ENCODE measurements at places on chromosomes 2 and 18.

GRCh38 chr2:216673021-216673420 lies 22.3 kb downstream of the IGFBP5 start:
- DNase-seq, result no peak

DNA sequence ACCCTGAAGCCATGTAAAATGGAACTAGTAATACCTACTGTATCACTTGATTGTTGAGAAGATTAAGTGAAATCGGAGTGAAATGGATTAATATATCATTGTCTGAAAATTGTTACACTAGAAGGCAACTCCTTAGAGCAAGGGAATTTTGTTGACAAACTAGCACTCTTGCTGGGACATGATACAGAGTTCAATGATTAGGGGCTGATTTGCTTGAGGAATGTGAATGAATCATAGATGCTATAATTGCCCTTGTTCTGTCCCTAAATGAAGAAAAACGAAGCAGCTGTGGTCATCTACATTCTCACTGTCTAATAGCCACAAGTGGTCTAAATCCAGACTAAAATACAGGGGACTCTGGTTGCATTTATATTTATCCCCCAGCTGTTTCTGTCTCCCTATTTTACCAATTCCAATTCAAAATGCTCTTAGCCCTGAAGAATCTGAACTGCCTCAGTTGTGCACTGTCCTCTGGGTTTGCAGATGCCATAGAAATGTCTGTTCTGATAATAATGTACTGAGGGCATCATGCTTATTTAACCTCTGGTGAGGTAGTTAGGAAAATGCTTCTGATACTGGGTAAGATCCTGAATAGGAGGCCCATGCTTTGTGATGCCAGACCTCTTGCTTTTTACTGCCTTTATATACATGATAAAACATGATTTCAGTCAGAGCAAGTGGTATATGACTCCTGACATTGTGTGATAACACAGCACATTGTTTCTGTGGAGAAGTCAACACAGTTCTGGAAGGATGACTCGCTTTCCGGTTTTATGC lies 382.1 kb downstream of the NRXN1 start:
- DNase-seq, result no peak

DNA sequence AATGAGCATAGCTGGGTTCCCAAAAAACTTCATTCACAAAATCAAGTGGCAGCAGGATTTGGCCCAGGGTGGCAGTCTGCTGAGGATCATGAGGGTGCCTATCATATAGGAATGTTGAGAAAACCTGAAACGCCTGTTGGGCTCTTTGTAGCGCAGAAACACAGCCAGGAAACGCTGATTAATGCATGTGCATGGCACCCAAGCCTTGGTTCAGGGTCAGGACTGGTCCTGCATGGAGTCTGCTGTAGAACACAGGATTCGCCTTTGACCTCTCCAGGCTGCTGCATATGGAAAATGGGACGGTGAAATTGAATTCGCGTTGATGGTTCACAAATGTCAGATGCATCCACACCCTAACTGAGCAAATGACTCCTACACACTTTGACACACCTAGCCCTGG lies 227.9 kb upstream of the COPS8 start:
- no peak for DNase-seq

DNA sequence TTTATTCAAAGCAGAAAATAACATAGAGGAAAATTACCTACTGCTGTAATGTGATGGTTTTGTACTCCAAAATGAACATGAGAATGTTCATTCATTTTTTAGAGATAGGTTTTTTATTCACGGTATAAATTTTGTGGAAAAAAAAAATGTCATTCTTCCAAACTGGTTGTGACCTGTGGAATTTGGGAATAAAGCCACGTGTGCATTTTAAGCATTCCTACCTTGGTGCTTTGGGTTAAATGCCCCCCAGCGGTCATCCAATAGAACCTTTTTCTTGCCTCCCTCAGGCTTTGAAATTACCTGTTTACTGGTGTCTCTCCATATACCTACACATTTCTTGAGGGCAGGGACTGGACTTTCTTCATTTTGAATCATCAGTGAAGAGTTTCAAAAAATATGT lies 740.7 kb downstream of the DPP10 start:
- DNase-seq, result no peak

DNA sequence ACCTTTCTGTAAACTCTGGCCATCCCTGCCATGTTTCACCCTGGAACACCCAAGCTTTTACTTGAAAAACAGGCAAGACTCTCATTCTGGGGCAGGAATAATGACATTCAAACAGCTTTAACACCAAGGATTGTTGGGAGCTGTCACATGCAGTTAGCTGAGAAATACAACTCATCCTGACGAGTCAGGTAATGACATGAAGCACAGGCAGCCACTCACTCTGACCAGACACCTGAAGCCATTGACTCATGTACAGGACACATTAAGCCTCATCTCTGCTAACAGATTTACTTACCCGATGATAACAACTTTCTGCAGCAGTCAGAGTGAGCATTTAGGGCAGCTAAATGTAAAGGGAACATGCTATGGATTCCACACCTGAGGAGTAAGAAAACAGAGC lies 163.1 kb upstream of the PGAP1 start:
- DNase-seq, result no peak

DNA sequence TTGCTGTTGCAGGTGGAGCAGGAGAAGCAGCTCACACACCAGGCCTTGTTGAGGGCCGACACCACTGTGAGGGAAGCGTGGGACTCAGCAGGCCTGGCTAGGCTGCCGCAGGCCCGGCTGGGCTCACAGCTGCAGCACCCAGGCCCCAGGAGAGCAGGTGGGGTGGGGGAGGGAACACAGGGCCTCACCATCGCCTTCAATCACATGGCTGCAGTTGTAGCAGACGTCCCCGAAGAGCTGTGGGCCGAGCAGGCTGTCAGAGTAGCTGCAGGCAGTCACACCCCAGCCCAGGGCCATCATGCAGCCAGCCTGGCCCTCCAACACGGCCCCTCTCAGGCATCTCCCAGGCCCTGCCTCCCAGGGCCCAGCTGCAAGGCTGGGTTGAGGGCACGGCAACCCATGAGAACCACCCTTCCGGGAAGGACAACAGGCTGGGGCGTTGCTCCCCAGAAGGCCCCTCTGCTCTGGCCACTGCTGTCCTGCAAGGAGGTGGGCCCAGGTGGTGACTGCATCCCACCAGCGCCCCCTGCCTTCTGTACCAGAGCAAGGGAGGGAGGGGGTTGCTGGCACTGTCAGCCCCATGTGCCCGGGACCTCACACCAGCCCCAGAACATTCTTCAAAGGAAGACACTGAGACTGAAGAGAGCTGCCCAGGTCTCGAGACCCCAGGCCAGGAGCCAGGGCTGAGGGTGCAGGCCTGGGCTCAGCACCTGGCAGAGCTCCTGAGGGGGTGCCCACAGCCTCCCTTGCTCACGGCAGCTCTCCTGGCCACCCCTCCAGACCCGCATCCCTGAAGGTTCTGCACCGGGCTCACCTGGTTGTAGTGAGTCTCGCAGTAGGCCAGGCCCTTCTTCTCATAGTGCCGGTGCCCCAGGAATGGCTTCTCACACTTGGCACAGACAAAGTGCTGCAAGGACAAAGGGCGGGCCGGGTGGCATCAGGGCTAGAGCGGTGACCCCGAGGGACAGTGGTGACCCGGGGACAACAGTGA lies 5.6 kb upstream of the GPR17 start:
- no peak for DNase-seq

DNA sequence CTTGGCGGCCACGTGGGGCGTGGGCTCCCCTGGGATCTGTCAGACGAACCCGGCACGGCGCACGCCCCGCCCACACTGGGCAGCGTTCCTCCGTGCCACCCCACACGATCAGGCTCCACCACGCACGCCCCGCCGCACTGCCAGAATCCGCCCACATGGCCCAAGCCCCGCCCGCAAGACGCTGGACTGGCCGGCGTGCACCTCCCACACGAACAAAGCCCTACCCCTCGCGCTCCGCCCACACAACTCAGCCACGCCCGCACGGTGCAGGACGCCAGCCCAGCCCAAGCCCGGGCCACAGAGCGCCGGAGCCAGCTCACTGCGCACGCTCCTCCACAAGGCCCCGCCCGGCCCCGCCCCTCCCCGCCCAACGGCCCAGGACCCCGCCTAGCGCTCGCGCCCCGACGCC lies 555 bp downstream of the TMEM18 start:
- DNase-seq, result peak; percentile 100

DNA sequence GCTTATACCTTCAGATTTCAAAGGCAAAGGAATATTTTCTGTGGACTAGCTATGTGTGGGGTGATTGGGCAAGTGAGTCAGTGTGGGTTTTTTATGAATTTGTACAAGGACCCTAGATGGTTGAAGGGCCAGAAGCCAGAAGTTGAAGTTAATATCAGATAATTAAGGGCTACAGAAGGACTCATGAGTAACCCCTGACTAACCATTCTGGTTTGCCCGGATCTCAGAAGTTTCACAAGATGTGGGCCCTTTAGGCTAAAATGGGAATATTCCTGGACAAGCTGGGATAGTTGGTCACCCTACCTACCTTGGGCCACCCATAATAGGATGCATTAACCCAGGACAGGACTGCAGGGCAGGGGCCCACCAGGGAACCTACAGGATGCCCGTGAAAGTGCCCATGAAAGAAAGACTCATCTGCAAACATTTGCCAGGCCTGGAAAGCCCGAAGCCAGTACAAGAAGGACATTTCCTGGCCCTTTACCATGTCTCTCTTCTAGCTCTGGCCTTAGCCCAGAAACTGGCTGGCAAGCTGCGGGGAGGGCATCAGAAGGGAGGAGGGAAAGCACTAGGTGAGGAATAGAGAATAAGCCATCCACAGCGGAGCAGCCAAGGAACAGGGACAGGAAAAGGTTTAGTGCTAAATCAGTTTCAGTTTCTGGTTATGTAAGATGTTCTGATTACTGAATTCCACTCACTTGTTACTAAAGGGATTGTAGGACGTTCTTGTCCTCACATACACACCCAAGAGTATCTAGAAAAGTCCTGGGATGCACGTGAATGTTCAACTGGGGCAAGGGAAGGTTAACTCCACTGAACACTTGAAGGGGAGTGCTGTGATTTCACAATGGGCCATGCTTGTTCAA lies 33.6 kb downstream of the GCG start:
- DNase-seq, result no peak

- DNase-seq, result no peak
These were observed 91.2 kb downstream of the NEDD4L start for GRCh38 chr18:58135183-58135641.

- DNase-seq, result no peak
These were observed 1.1 kb downstream of the NIFK start for GRCh38 chr2:121735518-121736074.

- no peak for DNase-seq
These were observed 115.4 kb downstream of the CCDC85A start for GRCh38 chr2:56299171-56299691.

- DNase-seq, result no peak
These were observed 18.2 kb downstream of the NRP2 start for GRCh38 chr2:205700331-205701132.

GRCh38 chr2:131031431-131031841 lies 61.8 kb downstream of the FAM168B start:
- DNase-seq, result no peak

DNA sequence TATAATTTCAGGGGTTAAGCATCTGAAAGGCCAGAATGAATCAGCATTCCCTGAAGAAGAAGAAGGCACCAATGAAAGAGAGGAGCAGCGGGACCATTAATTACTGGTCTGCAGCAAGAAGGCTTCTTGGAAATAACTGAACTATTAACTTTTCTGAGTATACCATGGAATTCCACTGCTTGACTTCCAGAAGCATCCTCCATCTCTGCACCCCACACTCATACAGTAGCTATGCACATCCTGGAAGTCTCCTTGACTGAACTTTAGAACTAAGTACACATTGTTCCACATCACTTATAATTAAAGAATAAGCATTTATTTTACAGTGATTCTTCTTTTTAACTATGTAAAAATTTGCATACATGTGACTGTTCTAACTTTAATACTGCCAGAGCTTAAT lies 131.5 kb downstream of the PPP1R1C start:
- no peak for DNase-seq

GRCh38 chr2:127675331-127676261 lies at the start of gene LIMS2:
TSS of gene LIMS2 (minus strand) at chr2:127675530. CDS start at chr2:127675024, 506 bp downstream.
- DNase-seq, result no peak

DNA sequence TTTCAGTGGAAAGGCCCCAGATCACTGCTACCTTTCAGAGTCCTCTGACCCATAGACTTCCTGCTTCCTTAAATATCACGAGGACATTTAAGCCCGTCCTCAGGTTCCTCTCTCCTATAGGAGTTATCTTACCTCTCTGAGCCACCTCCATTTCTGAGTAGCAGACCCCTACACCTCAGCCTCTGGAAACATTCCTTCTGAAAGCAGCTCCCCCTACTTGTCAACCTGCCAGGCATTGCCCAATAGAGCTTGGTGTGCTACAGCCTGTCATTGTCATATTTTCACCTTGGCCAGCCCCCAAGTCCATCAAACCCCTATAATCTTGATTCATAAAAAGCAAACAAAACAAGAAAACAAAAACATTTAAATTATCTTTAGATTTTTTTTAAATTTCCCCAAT lies 717.9 kb upstream of the SLC8A1 start:
- no peak for DNase-seq

DNA sequence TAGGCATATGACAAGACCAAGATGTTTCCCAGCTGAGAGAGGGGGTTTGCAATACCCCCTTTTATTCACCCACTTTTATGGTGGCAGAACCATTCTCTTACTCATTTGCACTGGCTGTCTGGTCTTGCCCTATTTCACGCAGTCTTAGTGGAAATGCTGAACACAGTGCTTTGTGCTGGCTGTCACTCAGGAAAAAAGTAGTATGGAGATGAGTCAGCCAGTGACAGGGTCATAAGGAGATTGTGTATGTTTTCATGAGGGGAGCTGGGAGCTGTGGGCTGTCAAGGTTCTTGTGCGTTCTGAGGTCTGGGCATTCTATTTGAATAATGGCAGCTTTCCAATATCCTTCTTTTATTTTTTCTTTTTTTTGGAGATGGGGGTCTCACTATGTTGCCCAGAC lies 10.9 kb upstream of the CNRIP1 start:
- DNase-seq, result no peak

DNA sequence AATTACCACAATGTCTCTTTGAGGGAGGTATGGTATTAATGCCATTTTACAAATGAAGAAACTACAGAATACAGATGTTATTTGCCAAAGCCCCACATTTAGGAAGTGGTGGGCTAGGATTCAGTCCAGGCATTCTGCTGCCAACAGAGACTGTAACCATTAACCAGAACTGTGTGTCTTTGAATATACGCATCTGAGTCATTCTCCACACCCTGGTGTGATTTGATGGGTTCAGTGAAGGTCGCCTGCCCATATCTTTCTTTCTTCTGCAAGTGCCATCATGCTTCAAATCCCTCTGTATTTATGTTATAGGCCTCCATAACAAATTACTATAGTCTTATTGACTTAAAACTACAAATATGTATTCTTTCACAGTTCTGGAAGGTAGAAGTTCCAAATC lies 479.0 kb upstream of the DCC start:
- no peak for DNase-seq

DNA sequence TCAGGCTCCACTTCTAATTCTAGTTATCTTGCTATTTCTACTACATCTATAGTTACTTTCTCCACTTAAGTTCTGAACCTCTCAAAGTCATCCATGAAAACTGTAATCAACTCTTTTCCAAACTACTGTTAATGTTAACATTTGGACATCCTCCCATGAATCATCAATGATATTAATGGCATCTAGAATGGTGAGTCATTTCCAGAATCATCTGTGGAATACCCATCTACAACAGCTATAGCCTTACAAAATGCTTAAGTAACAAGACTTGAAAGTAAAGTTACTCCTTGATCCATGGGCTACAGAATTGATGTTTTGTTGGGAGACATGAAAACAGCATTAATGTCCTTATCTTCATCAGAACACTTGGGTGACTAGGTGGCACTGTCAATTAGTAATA lies 35.4 kb downstream of the BARD1 start:
- DNase-seq, result no peak

- no peak for DNase-seq
These were observed 76.3 kb upstream of the SEC11C start for GRCh38 chr18:59063300-59063906.

- no peak for DNase-seq
These were observed 75.7 kb downstream of the TRIM43 start for GRCh38 chr2:95667480-95667879.

Measured in NCI-H187 (cell line).